ENCODE measurements at places on chromosomes 2 and 18. TPM values are rescaled to one million over a fixed set of nuclear protein-coding genes. Genes with fewer than 3 reads are reported as not detected.

Gene IL18R1
- 0.73 TPM for total RNA-seq

Gene SGPP2
- total RNA-seq: not detected

Gene PLEK
- not detected for total RNA-seq

Gene ZNF396
- total RNA-seq: 0.37 TPM

Gene C1D
- 18.4 TPM for total RNA-seq

Gene NTSR2
- total RNA-seq: not detected
